Bronchial epithelial cell (primary cell): ENCODE measurements at places on chromosomes 13 and 19. TPM values are rescaled to one million over a fixed set of nuclear protein-coding genes. Genes with fewer than 3 reads are reported as not detected.

ADM5 gene
- total RNA-seq: 0.13 and 0.53 TPM in 2 replicates

CRLF1 gene
- 0.26 and 0.64 TPM in 2 replicates for total RNA-seq

DNA sequence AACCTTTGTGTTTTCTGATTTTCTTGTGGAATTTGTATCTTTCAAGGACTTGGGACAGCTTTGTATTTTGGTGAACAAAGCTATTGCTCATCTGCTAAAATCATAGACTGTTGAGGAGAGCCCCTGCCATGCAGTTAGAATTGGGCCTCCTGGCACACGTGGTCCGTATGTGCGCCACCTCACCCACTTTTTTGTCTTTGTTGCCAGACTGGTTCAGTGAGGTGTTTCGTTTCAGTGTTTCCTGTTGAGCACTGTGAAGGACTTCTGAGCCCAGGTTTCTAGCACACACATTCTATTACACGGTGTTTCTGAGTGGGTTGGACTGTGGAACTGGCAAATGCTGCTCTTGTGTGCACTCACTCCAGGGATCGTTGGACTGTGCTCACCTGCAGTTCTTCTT is 37.6 kb upstream of the RNF113B start:
- DNase-seq: peak; percentile 85

DNA sequence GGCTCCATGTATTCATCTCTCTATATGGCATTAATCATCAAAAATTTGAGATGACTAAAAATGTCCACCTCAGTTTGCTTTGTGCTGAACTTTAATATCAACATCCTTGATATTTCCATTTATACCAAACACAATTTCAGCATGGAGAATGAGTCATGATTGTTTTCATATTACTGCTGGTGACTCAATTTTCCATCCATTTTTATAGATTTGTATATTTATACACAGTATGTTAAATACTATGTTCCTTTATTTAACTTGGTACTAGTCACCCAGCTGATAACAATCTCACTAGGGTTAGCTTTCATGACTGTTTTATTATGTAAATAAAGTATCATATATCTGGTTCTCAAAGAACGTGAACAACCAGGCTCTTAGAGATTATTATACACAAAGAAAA is 1255.1 kb downstream of the SLITRK1 start:
- DNase-seq: peak; percentile 77

DNA sequence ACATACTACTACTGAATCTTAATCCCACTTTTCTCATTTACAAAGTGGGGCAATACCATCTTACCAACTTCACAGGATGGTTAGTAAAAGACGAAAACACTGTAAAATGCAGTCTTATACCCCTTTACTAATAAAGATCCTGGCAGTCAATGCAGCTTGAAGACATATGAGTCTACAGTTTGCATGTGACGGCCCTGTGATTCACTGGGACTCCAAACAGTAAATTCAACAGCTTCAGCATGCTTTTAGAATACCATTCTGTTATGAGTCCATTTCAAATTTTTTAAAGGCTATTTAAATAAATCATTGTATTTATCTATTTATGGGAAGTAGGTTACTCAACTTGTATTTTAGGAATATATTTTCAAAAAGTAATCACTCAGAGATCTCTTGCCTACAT is 629.1 kb downstream of the LIG4 start:
- DNase-seq: no peak
